Heart right ventricle (tissue), 16 donors: ENCODE measurements at places on chromosomes 5 and 9. TPM values are rescaled to one million over a fixed set of nuclear protein-coding genes. Genes with fewer than 3 reads are reported as not detected.

- DNase-seq: no peak
Observed at GRCh38 chr9:121654499-121655140, 3.2 kb downstream of the DAB2IP start.

TBC1D9B gene
- total RNA-seq: 35.5 TPM

DNA sequence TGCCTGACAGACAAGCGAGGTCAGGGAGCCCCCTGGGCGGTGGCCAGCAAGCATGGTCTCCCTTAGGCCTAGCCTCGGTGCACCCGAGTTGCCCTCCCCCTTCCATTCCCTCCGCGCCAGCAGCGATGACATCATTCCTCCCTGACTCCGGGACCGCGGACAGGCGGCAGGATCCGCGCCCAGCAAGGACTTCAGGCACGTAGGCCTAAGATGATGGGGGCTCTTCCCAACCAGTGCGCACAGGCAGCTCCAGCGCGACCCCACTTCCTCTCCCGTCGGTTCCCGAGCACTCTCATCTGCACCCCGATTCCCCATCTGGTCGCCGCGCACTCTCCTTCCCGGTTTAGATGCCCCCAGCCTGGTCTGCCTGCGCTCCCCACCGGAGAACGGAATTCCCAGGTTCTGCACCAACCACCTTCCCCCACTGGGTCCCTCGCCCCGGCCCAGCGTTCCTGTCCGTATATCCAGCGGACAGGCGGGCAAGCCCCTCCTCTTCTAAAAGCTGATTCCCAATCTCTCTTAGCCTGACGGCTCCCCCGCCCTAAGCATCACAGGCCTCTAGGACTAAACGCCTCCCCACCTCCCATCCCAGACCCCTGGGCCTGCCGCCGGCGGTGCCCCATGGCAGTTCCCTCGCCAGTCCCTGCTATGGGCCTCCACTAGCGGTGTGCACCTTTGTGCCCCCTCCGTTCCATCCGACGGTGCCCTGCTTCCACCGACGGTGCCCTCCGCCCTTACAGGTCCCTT, 931 bp downstream of the FAM219A start:
- DNase-seq: peak; percentile 85

- no peak for DNase-seq
Observed at GRCh38 chr9:110099236-110100095, 108.5 kb downstream of the C9orf152 start.

GRCh38 chr5:13378091-13378490, 566.4 kb downstream of the DNAH5 start:
- no peak for DNase-seq

PCA3 gene
- total RNA-seq: not detected

- DNase-seq: no peak
Observed at GRCh38 chr9:135017899-135018298, 69.6 kb upstream of the OLFM1 start.
